ENCODE measurements at places on chromosomes 13 and 19.

DNA sequence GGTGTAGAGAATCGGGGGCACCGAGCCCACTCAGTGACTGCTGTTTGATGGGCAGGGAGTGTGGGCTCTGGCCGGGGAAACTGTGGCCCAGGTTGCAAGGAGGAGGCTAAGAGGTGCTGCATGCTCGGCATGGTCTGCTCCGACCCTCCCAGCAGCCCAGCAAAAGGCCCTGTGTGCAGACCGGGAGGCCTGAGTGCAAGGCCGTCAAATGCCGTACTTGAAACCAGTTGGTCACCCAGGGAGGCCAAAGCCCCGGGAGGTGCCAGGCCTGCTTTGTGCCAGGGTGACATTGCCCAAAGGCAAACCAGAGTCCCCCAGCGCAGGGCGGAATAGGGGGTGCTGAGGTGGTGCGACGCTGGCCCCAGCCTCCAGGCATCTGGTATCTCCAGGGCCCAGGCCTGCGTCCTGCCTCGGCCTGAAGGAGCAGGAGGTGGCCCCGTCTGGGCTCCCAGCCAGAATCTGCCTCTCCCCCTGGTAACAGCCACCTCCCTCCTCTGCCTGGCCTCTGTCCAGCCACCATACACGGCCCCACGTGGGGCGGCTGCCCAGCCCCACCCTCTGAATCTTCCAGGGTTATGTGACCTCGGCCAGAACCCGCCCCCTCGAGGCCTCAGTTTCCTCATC is 4.0 kb downstream of the PIK3R2 start:
- DNase-seq = peak; percentile 72

GRCh38 chr19:8504171-8504570 is 1.7 kb upstream of the PRAM1 start:
- no peak for DNase-seq

- DNase-seq = no peak
These were observed 102.1 kb downstream of the IRS2 start for GRCh38 chr13:109684084-109684823.

- no peak for DNase-seq
These were observed 13.8 kb downstream of the C1QTNF9 start for GRCh38 chr13:24323036-24323738.

DNA sequence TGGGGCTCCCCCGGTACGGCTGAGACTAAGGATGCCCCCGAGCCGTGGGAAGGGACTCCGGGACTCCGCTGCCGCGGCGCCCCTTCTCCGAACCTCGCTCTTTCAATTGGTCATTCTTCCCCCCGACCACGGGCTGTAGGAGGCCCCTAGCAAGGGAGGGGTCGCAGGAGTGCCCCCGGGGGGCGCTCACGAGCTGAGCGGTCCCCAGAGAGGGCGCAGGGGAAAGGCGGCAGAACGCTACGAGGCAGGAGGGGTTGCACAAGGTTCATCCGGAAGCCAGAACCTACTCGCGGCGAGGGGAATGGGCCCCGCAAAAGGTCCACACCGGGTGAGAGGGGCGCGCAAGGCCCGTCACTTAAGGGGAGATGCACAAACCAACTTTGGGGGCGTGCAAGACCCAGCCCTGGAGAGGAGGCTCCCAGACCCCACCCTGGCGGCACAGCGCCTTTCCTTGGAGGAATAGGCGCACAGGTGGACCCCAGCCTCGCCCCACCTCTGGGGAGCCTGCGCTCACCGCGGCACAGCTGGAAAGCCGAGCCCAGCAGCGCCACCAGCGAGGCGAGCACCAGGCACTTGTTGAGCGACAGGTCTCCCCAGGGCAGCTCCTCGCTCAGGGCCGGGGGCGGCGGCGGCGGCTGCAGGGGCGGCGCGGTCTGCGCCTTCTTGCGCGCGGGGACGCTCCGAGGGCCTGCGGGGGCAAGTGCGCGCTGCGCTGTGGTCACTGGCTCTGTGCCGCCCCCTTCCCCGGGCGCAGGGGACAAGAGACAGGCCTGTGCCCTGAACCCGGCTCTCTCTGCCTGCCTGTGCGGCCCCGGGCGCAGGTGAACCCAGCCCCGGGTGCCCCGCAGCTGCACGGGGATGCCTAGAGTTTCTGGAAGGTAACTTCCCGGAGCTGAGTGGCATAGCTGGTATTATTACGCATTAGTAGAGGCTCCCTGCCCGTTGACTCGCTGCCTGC is 2.8 kb downstream of the JSRP1 start:
- DNase-seq = no peak

DNA sequence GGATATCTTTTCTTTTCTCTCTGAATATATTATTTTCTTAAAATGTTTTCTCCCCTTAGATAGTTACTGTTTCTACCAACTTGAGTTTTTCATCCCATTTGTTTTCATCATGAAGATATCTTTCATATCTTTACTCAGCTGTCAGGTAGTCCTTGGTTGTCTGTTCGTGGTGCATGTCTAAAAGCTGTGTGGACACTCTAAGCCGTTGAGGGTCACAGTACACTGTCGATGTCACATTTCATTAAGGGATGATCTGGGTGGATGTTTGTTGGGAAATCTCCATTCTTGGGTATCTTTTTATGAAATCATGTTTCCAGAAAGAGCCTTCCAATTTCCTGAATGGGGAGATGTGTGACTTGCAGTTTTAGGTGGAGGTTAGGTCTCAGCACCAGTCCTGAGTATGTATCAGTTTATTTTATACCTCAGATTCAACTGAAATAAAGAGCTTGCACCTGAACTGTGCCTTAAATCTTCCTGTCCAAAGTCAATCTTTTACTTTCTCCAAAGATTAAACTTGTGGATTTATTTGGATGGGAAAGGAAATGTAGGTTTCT is 23.2 kb downstream of the ZMYM2 start:
- no peak for DNase-seq

DNA sequence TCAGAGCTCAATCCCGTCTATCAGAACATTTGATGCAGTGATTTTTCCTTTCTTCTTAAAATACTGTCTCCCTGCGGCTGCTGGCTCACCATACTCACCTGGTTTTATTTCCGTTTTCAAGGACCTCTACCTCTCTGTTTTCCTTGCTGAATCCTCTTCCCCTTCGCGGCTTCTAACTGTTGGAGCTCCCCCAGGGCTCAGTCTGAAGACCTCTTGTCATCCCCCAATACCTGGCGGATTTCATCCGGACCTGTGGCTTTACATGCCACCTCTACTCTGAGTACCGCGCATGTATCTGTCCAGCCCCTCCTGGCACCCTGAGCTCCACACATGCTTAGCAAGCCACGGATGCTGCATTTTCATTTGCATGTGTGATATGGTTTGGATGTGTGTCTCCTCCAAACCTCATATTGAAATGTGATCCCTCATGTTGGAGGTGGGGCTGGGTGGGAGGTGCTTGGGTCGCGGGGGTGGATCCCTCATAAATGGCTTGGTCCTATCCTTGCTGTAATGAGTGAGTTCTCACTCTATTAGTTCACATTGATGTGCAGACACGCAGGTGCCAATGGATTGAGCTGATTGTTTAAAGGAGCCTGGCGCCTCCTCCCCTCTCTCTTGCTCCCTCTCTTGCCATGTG is 106.2 kb upstream of the LSM14A start:
- no peak for DNase-seq

DNA sequence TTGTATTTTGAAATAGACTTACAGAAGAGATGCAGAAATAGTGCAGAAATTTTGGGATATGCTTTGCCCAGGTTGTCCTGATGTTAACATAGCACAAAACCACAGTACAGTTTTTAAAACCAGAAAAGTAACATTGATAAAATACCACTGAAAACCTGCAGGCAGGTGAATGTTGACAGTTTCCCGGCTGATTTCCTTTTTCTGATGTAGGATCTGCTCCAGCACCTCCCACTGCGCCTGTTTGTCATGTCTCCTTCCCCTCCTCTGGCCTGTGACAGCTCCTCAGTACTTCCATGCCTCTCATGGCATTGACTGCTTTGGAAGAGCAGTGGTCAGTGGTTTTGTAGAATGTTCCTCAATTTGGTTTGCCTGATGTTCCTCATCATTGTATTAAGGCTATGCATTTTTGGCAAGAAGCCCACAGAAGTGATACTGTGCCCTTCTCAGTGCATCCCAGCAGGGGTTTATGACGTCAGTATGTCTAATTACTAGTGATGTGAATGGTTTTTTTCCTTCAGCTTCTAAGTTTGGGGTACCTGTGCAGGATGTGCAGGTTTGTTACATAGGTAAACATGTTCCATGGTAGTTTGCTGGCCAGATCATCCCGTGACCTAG is 31.0 kb downstream of the TDRD12 start:
- no peak for DNase-seq

GRCh38 chr13:88675347-88675996 is 1004.3 kb downstream of the SLITRK5 start:
- DNase-seq = no peak

DNA sequence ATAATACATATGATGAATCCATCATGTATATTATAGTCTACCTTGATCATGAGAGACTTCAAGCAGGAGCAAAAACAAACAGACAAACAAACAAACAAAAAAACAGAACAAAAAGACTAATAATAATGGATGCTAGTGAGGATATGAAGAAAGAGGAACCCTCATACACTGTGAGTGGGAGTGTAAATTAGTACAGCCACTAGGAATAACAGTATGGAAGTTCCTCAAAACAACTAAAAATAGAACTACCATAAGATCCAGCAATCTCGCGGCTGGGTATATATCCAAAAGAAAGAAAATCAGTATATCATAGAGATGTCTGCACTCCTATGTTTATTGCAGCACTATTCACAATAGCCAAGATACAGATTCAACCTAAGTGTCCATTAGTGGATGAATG is 7.0 kb upstream of the DLEU7 start:
- no peak for DNase-seq

DNA sequence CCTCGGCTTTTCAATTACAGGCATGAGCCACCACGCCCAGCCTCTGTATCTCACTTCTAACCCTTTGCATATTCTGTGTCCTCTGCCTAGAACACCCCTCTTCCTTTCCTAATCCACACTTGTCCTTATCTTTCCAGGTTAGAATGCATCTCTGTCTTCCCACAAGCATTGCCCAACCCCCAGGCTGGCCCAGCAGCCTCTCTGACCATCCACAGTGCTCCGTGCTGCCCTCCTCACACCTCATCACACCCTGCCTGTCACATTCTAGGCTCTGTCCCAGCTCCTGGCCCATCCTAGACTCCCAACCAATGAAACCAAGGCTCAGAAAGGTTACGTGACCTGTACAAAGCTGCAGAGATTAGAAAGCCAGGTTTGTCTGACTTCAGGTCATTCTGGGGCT is 11.3 kb downstream of the JAK3 start:
- no peak for DNase-seq

- DNase-seq = no peak
These were observed 22.0 kb downstream of the ZNF235 start for GRCh38 chr19:44282846-44283245.

GRCh38 chr13:102386461-102386860 is 15.4 kb downstream of the FGF14 start:
- no peak for DNase-seq

- no peak for DNase-seq
These were observed 13.5 kb upstream of the RXFP2 start for GRCh38 chr13:31725841-31726240.

DNA sequence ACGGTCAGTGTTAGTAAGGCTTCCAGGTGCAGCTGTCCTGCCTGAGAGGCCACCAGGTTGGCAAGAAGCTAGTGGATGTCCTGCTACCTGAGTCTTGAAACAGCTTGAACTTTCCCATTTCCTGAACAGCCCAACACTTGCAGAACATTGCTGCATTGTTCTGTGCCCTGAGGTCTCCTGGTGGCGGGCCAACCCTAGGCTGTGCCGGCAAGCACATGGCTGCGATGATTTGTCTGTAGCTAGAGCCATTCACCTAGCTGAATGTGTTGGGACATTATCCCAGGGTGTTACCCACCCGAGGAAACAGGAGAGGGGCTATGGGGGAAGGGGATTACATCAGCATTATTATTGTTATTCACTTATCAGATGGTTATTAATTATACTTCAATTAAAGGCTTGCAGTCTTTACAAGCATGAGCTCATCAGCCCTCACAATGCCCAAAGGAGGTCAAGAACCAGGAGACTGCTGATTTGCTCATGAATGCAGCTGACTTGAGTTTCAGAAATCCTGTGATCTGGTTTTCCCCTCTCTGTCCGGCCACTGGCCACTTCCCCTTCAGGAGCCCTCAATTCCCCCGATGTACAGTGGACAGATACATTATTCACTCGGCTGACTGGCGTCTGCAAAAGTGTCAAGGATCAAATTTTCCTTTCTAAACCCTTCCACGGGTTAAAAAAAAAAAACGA is 187.6 kb upstream of the TSC22D1 start:
- DNase-seq = peak; percentile 27

Data from spinal cord (tissue), 10 donors.